ENCODE measurements at places on chromosomes 5 and 9.

DNA sequence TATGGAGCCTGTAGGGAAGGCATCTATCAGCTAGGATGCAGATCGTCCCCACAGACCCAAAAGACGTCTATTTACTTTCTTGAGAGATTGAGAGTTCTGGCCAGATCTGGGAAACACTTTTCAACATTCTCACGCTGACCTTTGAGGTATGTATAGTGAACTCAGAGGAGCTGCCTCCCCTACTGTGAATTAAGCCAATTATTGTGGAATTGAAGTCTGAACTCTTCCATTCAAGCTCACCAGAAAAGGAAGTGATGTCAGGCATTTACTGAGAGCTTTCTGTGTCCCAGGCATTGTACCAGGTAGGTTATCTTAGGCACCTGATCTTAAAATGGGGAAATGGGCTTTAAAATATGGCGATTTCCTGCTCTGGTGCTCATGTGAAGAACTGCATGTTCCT, 136.5 kb downstream of the SV2C start:
- DNase-seq, result no peak

DNA sequence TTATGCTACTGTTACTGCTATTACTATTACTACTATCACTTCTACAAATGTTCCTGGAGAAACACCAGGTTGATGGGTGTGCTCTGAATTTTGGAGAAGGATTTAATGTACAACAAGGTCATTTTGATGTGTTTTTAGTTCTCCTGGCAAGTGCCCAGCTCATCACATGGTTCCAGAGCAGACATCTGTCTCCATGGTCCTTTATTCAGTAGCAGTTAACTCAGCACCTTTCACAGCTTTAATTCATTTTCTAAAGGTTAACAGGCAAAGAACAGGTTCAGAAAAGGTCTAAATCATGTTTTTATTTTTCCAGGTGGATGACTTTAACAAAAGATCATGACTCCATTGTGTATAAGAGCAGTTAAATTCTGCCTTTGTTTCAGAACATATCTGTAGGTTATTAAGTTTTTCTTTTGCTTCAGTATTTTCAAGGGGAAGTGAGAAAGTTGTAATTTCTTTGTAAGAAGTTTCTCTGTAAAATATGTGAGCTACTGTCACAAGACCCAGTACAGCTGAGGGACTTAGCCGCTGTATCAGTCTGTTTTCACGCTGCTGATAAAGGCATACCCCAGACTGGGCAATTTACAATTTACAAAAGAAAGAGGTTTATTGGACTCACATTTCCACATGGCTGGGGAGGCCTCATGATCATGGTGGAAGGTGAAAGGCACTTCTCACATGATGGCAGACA, 41.9 kb downstream of the MTRR start:
- DNase-seq, result no peak

DNA sequence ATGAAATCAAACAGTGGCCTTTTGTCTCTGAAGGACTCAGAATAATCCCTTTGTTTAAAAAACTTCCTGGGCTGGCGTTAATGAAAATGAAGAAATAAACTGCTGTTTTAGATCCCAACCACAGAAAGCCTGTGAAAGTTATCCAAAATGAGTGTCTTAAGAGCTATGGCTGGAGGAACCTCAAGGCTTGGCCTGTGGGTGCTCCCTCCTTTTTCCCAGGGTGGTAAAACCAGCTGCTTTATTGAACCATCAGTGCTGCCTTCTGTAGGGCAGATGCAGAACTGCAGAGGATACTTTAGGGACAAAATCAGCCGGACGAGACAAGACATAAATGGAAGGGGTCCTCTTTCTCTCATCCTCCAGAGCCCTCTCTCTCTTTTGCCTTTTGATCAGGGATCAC, 100.9 kb downstream of the SMARCA2 start:
- DNase-seq, result no peak

DNA sequence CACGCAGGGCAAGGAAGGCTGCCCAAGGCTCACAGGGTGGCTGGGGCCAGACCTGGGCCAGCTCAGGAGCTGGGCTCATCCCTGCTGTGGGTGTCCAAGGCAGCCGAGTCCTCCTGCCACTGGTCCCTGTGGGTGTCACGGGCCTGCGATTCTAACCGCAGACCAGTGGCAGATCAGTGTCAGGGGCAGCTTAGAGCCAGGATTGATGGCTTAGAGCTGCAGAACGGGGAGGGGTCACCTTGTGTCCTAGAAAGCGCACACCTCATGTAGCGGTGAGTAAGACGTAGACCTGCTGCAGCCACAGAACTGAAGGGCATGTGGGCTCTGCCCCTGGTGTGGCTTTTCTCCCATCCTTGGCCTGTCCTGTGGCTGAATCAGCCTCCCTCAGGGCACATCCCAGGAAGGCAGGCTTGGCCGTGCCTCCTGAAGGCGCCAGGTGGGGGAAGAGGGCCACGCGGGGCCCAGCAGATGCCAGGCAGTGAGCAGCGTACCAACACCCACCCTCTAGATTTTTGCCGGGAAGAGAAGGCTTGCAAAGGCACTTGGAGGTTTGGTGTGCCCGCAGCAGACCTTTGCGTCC, 78.3 kb upstream of the FCN2 start:
- no peak for DNase-seq

- no peak for DNase-seq
These were observed 59.8 kb downstream of the DOCK2 start for GRCh38 chr5:169696621-169697510.

DNA sequence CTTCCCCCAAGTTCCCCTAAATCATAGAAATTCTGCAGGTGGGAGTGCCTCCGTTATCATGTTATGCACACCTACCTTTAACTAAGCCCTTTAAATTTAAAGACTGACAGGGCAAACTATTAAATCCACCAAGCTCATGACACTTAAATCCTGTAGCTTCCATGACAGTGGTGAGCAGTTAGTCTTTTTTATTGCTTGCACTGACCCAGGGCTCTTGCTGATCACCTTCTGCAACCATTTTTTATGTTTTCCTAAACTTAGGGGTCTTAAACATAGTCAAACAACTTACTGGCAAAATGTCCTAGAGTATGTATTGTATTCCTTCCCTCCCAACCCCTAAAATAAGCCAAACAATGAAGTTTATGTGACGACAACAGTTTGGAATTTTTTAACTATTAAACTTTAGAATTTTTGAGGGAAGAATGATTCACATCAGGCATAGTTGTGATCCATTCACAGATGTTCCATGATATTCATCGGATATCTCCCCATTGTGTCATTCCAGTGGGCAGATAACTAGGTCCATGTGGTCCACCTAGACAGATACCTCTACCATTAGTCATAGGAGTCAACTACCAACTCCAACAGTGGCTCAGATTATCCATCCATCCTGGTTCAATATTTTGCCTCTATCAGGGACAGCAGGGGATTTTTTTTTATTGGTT, 283.1 kb downstream of the ADAMTS6 start:
- peak; percentile 32 for DNase-seq

DNA sequence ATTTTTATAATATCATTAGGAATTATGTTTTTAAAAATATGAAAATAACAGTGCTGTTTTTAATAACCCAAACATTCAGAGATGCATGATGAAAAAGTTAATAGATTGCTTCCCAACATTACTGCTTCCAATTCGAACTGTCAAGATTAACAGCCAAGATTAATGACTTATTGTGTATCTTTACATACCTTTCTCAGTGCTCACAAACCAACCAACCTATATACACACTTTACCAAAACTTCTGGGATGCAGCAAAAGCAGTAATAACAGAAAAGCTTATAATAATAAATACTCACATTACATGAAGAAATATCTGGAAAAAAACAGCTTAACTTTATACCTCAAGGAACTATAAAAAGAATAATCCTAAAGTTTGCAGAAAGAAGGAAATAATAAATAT, 82.1 kb downstream of the TMEM232 start:
- no peak for DNase-seq

GRCh38 chr9:130352081-130352480, 86.5 kb downstream of the HMCN2 start:
- DNase-seq, result no peak

GRCh38 chr9:130871395-130872062, 25.1 kb downstream of the QRFP start:
- DNase-seq, result no peak

DNA sequence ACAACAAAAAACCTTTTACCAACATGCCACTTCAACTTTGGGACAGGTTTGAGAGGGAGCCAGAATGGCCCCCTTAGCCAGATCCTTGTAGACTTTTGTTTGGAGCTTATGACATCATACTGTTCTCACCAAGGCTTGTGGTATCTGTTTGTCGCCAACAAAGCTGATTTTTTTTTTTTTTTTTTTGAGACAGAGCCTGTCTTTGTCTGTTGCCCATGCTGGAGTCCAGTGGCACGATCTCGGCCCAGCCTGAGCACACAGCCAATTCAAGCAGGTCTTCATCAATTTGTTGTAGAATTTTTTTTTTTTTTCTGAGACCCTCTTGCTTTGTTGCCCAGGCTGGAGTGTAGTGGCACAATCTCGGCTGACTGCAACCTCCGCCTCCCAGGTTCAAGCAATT, 26.4 kb upstream of the NTNG2 start:
- no peak for DNase-seq

- peak; percentile 26 for DNase-seq
These were observed 1.9 kb downstream of the PJA2 start for GRCh38 chr5:109407913-109408312.

- DNase-seq, result no peak
These were observed 110.7 kb downstream of the FEM1C start for GRCh38 chr5:115433918-115434317.

DNA sequence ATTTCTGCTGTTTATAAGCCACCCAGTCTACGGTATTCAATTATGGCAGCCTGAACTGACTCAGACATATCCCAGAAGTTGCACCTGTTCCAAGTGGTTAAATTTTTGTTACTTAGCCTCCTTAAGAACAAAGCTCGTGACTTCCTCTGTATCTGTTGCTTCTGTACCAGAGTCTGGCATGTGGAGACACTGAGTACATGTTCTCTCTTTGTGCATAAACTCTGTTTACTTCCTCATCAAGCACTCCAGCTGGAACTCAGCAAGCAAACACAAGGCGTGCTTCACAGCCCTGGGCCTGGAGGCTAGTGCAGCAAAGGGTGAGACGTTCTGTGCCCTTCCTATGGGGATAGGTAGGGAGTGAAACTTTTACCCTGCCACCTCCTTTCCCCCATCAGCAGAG, 19.0 kb downstream of the C9orf152 start:
- DNase-seq, result no peak

- peak; percentile 41 for DNase-seq
These were observed 95.6 kb downstream of the RFK start for GRCh38 chr9:76298521-76299144.

DNA sequence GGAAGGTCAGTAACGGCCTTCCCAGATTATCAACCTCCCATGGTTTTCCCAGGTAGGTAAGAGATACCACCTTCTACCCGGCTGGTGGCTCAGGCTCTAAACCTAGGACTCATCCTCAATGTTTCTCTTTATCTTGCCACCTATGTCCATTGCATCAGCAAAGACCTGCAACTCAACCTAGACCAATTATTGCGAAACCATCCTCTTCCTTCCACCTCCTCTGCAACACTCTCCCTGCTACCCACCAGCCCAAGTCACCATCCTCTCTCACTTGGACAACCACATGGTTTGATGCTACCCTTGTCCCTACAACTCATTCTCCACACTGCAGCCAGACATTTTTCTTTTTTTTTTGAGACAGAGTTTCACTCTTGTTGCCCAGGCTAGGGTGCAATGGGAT, 65.4 kb upstream of the GDNF start:
- no peak for DNase-seq

Data from eye (tissue), 1 donor.